ENCODE measurements at places on chromosomes 7 and 10.

GRCh38 chr7:753190-753589, 26.1 kb upstream of the PRKAR1B start:
- no peak for DNase-seq

GRCh38 chr10:33935350-33935749, 600.9 kb upstream of the NRP1 start:
- no peak for DNase-seq

DNA sequence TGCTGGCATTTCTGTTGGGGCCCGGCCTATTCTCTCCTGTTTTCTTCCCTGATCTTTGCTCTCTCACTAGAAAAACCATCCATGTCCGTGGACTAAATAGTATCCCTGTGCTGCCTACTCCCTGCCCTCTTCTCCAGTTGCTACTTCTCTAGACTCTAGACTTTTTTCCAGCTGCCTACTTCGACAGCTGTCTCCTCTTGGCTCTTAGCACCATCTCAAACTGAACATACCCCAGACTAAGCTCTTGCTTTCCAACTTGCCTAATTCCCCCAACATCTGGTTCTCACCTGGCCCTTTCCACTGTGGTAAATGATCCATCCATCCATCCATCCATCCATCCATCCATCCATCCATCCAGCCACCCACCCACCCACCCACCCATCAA, 19.5 kb downstream of the ADCYAP1R1 start:
- DNase-seq = no peak

GRCh38 chr7:143359771-143360353, 2.7 kb downstream of the FAM131B start:
- DNase-seq = no peak

DNA sequence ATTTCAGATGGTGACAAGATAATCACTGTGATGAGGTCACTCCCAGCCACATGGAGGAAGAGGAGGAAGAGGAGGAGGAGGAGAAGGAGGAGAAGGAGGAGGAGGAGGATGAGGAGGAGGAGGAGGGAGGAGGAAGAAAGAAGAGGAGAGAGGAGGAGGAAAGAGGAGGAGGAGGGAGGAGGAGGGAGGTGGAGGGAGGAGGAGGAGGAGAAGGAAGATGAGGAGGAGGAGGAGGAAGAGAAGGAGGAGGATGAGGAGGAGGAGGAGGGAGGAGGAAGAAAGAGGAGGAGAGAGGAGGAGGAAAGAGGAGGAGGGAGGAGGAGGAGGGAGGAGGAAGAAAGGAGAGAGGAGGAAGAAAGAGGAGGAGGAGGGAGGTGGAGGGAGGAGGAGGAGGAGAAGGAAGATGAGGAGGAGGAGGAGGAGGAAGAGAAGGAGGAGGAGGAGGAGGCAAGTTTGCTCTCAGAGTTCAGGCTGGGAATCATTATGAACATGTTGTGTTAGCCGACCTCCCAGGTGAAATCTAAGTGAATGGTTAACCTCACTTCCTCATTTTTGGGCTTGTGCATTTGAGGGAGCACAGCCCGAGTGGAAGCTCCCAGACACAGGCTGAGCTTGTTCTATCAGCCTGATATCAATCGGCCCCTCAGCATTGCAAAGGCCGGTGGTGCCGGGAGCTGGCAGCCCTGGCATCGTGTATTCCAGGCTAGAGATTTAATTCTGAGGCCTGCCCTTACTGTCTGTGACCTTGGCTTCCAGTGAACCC, 236.2 kb upstream of the PITRM1 start:
- DNase-seq = no peak

GRCh38 chr10:71394926-71395562, 1.7 kb upstream of the CDH23 start:
- no peak for DNase-seq

GRCh38 chr7:93044147-93044810, 73.5 kb downstream of the SAMD9 start:
- no peak for DNase-seq

DNA sequence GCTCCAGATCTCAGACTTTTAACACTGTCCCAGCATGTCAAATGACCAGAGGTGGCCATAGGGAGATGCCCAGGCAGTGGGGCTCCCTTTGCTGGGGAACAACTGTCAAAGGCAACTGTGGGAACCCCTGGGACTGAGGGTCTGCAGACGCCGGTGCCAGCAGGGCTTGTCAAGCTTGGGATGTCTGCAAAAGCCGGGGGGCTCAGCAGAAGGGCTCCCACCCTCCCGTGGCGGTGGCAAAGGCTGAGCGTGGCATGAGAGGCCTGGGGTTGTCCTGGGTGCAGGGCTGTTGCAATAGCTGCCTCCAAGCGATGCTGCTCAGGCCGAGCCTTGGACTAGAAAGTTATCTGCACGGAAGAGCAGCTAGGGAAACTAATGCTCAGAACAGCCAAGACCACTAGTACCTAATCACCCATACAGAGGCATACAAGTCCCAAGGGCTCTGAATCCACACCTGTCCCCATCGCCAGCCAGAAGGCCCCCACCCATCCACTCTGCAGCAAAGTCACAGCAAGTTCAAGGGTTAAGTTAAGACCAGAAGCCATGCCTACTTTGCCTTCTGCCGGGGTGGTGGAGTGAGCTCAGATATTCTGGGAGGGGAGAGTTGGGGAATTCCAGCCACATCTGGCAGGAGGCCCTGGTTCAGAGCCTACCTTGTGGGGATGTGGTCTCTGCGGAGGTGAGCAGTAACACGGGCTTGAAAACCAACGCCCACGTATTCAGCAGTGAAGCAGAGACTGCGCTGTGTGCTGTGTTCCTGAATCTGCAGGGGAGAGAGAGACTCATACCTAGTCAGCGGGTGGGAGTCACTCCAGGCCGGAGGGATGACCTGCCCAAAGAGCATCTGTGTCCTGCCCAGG, 4.6 kb downstream of the SH2B2 start:
- no peak for DNase-seq

GRCh38 chr10:8454357-8454756, 399.9 kb downstream of the GATA3 start:
- DNase-seq = no peak

DNA sequence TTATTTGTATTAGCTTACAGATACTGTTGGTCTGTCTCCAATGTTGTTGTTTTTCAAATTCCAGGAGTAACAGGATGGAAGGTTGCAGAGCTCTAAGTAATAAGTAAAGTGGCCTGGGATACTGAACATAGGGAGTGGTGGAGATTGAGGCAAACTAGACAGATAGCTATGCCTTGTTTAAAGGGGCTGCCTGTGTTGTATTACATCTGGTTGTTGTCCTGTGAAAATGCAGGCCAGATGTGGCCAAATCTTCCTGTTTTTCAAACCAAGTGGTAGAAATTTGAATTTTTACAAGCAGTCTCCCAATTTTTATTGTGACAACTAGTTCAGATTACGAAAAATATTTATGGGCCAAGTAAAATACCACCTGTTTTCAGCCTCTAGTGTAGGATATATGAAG, 33.5 kb downstream of the BICC1 start:
- no peak for DNase-seq

GRCh38 chr7:106987777-106988176, 56.7 kb upstream of the PRKAR2B start:
- no peak for DNase-seq

DNA sequence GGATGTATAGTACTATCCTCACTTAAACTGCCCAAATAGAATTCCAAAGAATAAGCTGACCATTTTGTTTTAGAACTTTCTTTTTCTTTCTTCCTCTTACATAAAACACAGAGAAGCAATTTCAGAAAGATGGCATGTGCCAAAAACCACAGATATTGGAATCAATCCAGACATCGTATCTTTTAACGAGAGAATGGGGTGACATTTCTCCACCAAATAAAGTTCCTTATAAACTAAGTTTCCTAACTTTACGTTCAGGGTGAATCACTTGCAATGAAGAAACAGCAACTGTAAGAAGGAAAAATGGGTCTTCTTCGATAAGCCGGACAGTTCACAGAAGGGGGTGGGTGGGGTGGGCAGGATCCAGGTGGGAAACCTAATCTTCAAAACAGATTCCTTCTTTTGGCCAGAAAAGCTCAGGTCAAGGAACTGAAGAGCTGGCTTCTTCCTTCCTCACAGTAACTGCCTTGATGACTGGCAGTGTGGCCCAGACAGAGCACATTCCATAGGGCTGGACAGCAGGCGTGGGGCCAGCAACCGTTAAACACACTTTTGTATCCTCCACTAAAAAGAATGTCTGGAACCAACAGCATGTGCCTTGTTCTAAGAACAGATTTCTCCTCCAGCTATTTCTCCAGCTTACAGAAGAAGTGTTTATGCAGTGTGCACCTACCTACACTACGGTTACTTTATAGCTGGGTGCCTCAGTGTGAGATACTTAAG, 31.5 kb downstream of the CREB3L2 start:
- no peak for DNase-seq

GRCh38 chr10:13773496-13774170, 186.9 kb downstream of the PRPF18 start:
- no peak for DNase-seq

DNA sequence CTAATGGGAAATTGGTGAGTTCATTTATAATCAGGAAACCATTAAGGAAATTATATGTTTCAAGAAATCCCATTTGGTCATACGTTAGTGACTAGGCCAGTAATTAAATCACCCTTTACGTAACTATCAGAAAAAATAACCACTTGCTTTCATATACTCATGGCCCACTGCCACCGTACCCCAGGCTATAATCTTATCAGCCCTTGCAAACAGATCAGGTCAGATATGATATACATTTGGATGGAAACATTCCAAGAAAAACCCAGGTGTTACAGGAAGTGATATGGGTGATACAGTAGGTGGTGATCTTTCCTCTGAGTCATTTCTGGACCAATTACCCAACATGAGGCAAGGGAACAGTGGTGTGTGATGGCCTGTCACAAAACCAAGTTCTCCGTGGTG, 481.0 kb upstream of the SEMA3A start:
- no peak for DNase-seq

DNA sequence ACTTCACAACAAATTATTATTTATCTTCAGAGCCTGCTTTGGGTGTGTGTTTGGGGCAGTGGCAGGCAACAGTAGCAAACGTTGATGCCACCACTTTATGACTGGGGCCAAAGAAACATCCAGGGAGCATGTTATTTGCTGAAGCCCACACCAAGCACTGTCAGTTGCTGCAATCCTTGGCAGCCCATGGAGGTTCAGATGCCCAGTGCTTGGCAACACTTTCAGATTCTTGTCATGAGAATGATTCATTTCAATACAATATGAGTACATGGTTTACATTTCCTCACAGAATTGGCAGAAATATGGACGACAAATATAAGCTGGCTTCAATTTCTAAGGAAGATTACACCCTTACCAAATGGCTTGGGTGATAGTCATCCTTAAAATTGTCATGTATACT, 46.5 kb upstream of the GLI3 start:
- DNase-seq = no peak

DNA sequence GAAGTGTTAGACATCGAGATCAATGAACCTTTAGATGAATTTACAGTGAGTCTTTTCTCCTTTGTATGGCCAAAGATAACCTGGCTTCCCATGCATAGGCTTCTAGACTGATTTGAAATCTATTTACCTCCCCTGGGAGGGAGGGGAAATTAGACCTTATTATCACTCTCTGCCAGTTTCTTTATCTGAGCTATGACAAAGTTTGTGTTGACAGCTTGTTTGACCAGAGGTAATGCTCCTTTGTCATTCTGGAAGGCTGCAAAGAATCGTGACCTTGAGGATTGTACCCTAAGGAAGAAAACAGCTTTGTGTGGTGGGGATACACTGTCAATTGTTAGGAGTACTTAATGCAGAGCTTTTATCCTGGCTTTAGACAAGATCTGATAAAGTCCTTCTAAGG, 36.4 kb downstream of the RBM33 start:
- DNase-seq = no peak

DNA sequence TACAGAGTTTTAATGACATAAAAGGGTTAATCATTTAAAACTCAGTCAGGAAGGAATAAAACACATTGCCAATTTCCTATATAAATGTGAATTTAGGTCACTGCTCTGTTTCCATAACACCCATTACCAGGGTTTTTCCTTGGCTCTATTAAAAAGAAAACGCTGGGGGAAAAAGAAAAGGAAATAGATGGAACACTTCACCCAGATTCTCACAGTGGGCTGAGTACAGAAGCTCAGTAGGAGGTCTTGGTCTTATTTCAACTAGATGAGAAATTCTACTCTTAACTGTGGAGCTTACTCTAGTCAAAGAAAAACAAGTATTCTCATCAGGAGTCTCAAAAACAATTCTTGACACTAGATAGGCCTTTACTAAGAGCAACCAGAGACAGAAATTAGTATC, 36.5 kb downstream of the GLUD1 start:
- DNase-seq = no peak

DNA sequence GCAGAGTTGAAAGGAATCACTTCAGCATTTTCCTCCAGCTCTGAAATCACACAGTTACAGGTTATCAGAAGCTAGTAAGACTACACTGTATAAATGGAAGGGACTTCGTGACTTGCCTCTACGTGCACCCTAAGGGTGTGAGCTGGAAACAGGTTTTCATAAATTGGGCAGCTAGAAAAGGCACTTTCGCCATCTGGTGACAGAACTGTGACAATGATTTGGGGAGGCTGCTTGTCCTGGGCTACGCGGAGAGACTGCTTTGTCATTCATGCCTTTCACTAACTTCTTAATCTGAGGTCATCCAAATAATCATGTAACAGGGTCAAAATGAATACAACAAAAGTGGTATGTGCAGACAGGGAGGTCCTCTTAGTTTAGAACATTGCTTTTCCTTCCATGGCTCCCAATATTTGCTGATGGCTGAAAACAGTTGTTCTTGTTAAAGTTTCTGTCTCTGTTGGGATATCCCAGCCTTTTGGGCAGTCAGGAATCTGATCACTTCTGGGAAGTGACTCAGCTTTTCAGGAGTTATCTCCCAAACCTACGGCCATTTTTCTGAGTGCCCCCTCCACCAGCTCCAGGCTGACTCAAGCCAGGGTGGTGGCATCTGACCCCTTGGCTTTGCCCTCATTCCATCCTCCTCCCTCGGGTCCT, 17.8 kb downstream of the VWC2 start:
- DNase-seq = no peak

GRCh38 chr7:123769371-123769770, 20.6 kb upstream of the WASL start:
- no peak for DNase-seq

DNA sequence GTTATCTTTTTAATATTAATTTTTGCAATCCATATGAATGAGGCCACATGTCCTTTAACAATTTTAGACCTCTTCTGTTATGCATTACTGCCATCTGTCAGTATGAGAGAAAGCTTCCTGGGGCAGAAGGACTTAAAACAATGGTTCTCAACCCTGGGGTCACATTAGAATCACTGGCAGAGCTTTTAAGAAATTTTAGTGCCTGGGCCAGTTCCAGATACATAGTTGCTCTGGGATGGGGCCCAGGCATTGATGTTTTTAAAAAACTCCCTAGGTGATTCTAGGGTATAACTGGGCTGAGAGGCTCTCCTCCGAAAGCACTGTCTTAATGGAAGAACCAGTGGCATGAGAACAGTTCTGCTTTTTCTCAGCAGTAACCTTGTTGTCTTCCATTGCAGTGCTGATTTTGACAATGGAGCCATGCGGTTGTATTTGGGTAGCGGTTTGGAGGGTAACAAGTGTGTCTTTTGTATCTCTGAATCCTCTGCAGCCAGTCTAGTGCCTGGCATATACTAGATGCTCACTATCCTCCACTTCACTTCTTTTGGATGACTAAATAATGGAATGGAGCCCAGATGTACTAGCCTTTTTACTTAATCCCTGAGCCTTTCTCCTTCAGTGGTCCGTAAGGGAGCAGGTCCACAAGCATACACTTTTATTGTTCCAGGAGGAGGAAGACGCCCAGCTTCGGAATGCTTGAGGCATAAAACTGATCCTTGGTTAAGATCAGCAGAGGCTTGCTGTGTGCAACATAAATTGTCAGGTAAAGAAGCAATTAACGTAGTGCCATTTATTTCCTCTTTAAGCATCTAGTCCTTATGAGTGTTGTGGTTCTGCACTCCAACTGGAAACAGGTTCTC, 227.1 kb downstream of the AUTS2 start:
- DNase-seq = no peak

GRCh38 chr10:127080317-127080716, 116.1 kb downstream of the INSYN2A start:
- no peak for DNase-seq
